NCI-H1092 (cell line): ENCODE measurements at places on chromosomes 6 and 20.

- DNase-seq = no peak
Observed at GRCh38 chr6:6841571-6841970, 253.1 kb downstream of the LY86 start.

DNA sequence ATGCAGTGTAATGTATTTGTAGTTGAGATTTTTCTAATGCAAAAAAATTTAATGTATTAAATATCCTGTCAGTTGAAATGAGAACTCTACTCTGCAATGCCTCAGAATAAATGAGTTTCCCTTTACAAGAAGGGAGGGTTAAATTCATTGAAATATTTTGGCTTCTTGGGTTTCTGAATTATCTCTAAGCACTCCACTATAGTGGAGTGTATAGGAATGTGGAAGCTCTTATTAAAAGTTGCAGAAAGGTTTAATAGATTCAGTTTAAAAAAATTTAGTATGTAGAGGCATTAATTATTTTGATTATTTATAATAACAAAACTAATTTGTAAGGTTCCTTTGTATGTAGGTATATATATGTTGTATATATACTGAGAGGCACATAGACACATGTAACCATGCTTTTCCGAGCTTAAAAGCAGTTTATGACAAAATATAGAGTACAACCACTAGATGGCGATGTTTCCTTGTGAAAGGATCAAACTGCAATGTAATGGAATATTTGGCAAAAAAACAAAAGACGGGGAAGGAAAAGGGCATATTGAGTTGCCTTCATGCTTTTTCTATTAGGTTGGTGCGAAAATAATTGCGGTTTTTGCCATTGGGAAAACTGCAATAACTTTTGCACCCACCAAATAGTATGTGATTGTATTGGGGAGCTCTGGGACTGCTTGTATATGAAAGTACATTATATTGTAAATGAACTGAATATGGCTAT lies 144.2 kb downstream of the MYO6 start:
- DNase-seq = peak; percentile 14

GRCh38 chr20:21302664-21303060 lies 469 bp upstream of the XRN2 start:
- no peak for DNase-seq

DNA sequence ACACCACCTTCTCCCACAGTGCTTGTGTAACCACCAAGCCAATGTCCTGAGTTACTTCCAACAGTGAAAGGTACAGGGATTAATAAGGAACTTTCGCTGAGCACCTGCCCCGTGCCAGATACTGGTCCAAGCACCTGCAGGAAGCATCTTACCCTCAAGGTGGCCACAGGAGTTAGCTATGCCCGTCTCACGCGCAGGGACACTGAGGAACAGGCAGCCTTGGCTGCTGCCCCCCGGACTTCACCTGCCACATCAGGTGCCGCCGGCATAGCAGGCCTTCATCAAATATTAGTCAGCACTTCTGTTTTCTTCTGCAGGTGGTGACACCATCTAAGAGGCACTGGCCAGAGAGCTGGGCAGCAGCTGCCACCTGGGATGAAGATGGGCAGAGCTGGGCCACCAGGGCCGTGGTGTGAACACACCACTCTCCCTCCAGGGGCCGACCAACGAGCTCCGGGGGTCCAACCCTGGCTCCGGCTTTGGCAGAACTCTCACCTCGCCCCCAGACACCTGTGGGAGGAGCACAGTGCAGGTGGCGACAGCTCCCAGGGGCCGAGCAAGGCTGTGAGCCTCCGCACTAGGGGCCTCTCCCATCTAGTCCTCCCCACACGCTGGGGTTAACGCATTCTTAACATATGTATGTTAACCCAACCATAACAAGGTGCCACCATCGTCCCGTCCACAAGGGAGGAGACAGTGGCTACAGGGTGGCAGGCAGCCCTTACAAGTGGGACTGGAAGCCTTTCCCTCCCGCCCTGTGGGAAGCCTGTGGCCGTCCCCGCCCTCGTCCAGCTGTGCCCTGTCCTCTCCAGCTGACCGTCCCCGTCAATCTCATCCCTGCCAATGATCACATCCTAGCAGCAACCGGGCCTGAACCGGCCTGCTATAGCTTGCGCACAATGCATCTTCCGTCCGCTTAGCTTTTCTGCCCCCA lies 2.9 kb upstream of the PPDPF start:
- DNase-seq = no peak

GRCh38 chr20:32463642-32464400 lies 105.7 kb downstream of the ASXL1 start:
- DNase-seq = no peak

DNA sequence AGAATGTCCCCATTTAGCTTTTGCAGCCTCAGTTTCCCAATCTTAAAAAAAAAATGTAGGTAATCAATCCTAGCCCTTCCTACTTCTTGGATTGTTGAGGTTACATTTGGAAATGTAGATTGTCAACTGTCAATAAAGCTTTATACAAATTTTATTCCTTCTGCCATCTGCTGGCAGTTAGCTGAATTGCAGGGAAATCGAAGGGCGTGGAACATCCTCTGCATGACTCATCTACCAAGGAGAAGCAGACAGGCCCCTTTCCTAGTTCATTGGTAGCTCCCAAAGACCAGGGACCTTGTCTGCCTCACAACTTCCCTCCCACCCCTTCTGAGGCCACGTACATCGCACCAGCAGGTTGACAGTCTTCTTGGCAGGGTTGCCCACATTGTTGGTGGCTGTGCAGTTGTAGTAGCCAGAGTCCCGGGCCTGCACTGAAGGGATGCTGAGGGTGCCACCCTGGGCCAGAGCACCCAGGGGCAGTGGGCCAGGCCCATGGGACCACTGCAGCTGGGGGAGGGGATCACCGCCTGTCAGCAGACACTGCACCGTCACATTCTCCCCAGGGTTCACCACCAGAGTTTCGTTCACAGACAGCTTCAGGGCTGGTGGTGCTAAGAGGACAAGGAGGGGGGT lies 43.6 kb downstream of the MDGA1 start:
- DNase-seq = no peak

- DNase-seq = no peak
Observed at GRCh38 chr6:30019819-30020218, 41.2 kb upstream of the POLR1H start.

DNA sequence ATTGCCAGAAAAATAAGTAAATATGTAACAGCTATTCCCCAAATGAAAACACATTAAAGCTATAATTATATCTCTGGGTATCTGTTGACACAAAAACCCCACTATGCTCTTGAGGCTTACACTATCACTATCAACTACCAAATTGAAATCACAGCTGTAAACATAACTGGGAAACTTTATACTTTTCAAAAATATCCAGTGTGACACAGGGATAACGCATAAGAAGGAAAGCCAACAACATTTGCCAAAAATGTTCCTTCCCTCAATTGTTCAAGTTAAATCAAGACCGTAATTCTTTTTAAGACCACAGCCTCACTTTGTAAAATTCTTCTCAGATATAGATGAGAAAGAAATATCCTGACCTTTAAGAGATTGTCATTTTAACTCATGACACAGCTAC lies 3.1 kb downstream of the ZHX3 start:
- DNase-seq = no peak

DNA sequence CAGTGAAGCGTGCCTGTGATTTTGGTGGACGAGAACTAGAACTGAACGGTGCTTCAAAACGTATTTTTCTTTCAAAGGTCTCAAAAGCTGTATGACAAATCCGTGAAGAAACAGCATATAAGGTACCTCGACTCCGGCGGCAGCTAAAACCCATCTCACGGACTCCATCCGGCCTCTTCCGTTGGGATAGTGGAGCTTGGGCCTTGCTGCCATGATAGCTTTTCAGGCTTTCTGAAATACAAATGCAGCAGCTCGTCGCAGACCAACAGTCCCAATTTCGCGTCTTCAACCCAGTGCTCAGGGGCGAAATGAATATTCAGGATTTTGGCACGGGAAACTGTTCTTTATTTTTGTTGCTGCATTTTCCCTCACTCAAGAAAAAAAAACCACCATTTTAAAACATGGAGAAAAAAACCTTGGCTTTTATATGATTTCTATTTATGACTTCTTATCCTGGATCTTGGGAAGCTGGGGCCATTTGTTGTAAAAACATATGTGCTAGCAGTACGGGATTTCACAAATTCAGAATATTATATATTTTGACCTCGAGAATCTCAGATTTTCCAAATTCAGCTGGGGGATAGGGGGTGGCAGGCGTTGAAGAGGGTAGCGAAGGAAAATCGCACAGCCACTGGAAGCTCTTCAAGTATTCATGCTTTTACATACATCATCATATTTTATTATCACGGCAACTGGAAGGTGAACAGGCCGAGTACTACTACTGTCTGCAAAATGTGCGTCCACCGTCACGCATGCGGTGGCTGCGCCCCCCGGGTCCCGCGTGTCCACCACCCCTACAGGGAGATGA lies 849 bp downstream of the GSTA4 start:
- DNase-seq = peak; percentile 39

DNA sequence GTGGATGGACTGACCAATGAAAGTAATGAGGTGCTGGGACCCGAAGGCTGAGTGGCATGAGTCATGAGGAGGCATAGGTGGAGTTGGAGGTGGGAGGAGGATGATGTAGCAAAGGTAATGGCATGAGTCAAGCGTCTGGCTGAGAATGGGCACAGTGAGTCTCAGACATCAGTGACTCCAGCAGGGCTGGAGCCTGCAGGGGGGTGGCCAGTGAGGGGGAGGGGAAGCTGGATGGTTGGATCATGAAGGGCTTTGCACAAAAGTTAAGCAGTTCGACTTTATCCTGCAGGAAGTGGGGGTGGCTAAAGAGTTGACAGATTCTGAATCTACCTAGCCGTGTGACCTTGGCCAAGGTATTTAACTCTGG lies 99.0 kb upstream of the IYD start:
- DNase-seq = no peak
